ENCODE measurements at places on chromosomes 7 and 10. TPM values are rescaled to one million over a fixed set of nuclear protein-coding genes. Genes with fewer than 3 reads are reported as not detected.

GRCh38 chr7:117188949-117189592 is 133.8 kb downstream of the WNT2 start:
- DNase-seq, result no peak

- DNase-seq, result no peak
Measured at GRCh38 chr7:68813551-68814080, 784.7 kb upstream of the AUTS2 start.

CROT gene
- 20.9 TPM for total RNA-seq

ASIC3 gene
- total RNA-seq, result under 0.01 TPM

WNT16 gene
- 0.32 TPM for total RNA-seq

GLI3 gene
- 4.3 TPM for total RNA-seq

VIPR2 gene
- total RNA-seq, result not detected

DNA sequence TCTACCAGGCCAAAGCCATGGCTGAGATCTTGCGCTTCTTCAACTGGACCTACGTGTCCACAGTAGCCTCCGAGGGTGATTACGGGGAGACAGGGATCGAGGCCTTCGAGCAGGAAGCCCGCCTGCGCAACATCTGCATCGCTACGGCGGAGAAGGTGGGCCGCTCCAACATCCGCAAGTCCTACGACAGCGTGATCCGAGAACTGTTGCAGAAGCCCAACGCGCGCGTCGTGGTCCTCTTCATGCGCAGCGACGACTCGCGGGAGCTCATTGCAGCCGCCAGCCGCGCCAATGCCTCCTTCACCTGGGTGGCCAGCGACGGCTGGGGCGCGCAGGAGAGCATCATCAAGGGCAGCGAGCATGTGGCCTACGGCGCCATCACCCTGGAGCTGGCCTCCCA is 142.7 kb downstream of the GRM3 start:
- no peak for DNase-seq

GRCh38 chr10:64159910-64160872 is 639.0 kb downstream of the REEP3 start:
- DNase-seq, result no peak

GRCh38 chr10:80598951-80599350 is 61.2 kb downstream of the SH2D4B start:
- DNase-seq, result no peak

GRCh38 chr10:119859420-119860258 is 13.0 kb downstream of the MCMBP start:
- DNase-seq, result peak; percentile 69

- peak; percentile 61 for DNase-seq
Measured at GRCh38 chr7:95553939-95554338, 42.4 kb downstream of the PDK4 start.

GRCh38 chr7:90165724-90166123 is 11.5 kb downstream of the STEAP1 start:
- no peak for DNase-seq

DNA sequence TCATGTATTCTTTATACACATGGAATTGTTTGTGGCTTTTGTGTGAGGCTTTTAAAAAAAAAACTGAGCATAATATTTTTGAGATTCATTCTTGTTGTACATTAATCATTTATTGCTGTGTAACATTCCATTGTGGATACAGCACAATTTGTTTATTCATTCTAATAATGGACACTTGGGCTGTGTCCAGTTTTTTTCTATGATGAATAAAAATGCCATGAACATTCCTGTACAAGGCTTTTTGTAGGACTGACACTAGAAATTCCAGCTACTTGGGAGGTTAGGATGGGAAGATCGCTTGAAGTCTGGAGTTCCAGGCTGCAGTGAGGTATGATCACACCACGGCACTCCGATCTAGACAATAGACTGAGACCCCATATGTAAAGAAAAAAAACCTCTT is 254.3 kb upstream of the CACNA2D1 start:
- DNase-seq, result no peak

GRCh38 chr7:158754746-158755444 is 50.3 kb upstream of the NCAPG2 start:
- DNase-seq, result no peak

CYP3A4 gene
- total RNA-seq, result not detected

TACR2 gene
- under 0.01 TPM for total RNA-seq

GRCh38 chr7:87935384-87935706 is 1.3 kb downstream of the ADAM22 start:
- no peak for DNase-seq

GRCh38 chr7:17302575-17303142 is 4.2 kb downstream of the AHR start:
- DNase-seq, result peak; percentile 34

DNA sequence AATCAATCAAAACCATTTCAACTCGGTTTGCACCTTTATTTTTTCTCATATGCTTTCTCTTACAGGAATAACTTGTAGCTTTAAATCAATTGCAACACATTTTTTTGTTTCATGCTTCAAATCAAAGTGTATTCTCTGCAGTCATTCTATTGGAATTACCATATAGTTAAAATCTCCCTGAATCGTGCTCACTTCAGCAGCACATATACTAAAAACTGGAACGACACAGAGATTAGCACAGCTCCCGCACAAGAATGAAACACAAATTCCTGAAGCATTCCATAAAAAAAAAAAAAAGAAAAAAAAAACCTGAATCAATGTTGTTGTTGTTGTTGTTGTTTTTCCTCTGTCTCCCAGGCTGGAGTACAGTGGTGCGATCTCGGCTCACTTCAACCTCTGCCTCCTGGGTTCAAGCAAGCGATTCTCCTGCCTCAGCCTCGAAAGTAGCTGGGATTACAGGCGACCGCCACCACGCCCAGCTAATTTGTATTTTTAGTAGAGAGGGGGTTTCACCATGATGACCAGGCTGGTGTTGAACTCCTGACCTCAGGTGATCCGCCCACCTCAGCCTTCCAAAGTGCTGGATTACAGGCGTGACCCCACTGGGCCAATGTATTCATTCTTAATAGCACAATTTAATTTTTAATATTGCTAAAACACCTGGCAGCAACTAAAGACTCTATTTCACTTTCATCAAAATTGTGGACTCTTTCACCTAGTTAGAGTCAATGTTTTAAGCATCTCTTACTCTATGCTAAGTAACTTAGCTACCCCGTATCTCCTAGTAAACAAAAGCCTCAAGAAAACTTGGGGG is 26.3 kb downstream of the ANKRD61 start:
- peak; percentile 9 for DNase-seq

DNA sequence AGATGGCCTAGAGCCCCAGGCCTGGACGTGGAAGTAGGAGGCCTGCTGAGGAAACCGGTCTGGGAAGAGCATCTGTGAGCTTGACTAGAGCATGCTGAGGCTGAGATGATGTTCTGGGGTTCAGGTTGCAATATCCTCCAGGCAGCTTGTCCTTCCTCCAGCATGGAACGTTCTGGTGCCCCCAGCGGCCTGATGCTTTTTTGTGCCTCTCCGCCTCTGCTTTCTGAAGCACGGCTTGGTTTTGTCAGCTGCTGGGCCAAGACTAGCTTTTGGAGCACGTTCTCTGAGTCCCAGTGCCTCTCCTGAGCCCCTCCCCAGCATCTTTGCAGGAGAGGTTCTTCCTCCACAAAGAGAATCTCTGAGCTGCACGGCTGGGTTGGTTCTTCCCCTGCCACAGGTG is 682.0 kb upstream of the FOXK1 start:
- DNase-seq, result no peak

DNA sequence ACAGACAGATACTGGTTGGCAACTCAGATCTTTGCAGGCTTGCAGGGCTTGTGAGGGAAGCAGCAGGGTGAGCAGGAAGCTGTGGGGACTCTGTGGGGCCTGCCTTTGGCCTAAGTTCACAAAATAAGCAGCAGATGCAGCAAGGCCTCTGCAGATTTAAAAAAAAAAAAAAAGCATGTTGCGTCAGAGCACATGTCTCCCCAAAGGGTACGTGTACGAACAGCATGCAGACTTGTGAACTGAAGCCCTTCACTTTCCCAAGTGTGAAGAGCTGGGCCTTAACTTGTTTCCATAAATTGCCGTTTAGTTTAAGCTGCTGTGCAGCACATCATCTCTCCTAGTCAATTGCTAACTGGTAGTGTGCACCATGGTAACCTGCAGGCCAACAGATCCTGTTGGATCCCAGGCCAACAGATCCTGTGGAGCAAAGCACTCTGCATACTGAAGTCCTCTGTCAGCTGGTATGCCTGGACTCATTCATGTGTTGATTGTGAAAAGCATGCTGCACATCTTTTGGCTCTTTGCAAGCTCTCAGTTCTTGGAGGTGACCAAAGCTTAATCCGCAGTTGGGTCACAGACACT is 10.8 kb upstream of the XPNPEP1 start:
- peak; percentile 33 for DNase-seq

TSPAN12 gene
- total RNA-seq, result 4.7 TPM

AGMO gene
- not detected for total RNA-seq

DNA sequence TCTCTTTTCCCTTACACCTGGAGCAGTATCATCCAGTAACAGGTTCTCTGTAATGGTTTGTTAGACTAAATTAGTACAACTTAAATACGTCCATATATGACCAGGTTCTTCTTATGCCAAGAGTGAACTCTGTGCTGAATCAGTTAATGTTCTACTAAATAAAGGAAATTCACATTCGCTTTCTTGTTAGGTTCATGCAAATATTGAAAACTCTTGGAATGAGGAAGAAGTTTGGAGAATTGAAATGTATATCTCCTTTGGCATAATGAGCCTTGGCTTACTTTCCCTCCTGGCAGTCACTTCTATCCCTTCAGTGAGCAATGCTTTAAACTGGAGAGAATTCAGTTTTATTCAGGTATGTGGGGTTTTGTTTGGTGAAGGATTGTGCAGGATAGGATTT is 15.3 kb upstream of the CFAP69 start:
- DNase-seq, result no peak

DNA sequence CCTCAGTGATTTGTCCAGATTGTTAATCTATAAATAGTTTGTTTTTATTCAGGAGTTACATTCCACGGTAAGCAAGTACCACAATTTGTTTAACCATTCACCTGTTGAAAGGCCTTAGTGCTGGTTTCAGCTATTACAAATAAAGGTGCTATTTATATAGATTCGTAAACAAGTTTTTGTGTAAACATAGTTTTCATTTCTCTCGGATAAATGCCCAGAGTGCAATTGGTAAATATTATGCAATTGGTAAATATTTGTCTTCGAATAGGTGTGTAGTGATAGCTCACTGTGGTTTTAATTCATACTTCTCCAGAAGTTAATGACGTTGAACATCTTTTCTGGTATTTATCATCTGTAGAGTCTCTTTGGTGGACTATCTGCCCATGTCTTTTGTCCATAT is 76.4 kb upstream of the RSU1 start:
- DNase-seq, result peak; percentile 20

ANKRD1 gene
- 13.5 TPM for total RNA-seq

GRCh38 chr10:79392020-79392398 is 44.7 kb downstream of the PPIF start:
- DNase-seq, result no peak

- peak; percentile 43 for DNase-seq
Measured at GRCh38 chr7:69757981-69758430, 159.7 kb downstream of the AUTS2 start.

BLOC1S2 gene
- total RNA-seq, result 35.0 TPM

DNA sequence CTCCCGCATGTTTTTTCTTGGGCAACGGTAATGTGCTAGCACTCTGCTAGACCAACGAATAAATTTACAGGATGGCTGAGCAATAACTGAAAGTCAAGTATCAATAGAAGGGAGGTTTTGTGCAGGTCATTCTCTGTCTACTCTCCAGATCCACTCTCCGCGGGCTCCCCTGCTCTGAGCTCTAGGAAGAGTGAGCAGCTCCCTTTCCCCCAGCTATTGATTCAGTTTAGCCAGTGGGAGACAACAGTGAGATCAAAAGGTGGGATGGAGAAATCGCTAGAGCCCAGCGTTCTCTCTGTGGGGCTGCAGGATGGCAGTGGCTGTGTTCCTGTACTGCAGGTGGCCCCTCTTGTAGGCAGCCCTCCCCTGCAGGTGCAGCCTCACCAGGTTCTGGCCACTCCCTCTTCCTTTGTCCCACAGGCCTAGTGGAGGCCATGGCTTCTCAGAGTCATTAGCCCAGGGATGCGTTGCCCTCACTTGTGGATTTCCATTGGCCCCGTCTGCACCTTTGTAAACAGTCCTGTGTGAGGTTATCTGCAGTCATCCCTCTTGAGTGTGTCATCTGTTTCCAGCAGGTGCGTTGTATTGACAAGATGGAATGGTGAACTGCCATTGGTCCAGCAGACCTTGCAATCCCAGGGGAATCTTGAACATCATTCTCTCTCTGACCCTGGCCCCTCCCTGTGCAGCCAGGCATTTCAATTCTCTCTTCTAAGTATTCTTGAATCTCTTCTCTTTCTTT is 11.1 kb downstream of the MSRB2 start:
- DNase-seq, result no peak

GRCh38 chr10:58305821-58306220 is 29.0 kb upstream of the UBE2D1 start:
- DNase-seq, result no peak

GRCh38 chr10:11586170-11586569 is 25.3 kb downstream of the USP6NL start:
- DNase-seq, result peak; percentile 11

COL17A1 gene
- not detected for total RNA-seq

NKX6-2 gene
- total RNA-seq, result not detected

DNA sequence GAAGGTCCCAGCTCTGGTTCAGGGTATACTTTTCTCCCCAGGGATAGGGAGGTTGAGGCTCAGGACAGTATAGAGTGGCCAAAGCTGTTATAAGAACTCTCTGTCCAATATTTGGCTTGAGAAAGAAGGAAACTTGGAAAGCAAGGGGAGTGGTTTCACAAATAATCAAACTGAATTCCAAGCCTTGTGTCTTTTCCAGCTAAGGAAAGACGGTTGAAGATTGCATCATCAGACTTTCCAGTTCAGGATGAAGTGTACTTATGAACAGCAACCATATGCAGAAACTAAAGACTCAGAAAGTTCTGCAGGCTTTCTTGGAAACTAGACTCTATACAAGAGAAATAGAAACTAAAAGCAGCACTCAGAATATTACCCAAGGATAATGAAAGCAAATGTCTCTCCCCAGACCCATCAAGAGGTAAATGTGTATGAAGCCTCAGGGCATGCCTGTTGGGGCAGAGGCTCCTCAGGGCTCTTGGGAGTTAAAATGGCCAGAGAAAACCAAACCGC is 46.4 kb downstream of the RAMP3 start:
- peak; percentile 73 for DNase-seq

GRCh38 chr7:9671979-9672917 is 1238.8 kb downstream of the NXPH1 start:
- no peak for DNase-seq

ZNF736 gene
- 7.4 TPM for total RNA-seq

DNA sequence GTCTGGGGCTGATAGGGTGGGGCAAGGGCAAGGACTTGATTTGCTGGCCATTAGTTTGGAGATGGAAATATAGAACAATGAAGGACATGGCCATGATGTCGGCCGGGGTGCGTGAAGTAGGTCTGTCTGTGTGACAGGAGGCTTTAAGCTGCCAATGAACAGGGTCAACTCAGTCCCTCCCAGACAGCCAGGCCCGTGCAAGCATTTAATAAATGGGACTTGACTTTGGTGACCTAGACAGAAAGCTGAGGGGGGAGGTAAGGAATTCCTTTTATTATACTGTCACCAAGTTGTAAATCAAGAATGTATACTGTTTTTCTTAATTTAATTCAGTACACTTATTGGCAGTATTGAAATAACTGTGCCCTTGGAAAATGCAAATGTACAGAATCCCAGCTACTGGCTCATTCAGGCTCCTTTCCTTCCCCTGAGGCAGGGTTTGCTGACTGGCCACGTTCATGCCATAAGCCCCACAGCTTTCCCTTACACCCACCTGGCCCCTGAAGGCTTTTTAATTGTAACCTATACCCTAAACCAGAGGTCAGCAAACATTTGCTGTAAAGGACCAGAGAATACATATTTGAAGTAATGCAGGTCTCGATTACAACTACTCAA is 87.2 kb downstream of the WIPF3 start:
- DNase-seq, result no peak

GRCh38 chr10:100021322-100021721 is 11.6 kb upstream of the DNMBP start:
- DNase-seq, result no peak

GRCh38 chr7:115649429-115649828 is 381.1 kb downstream of the TFEC start:
- peak; percentile 26 for DNase-seq
